Body of pancreas (tissue), 4 donors: ENCODE measurements at places on chromosomes 7 and 10. TPM values are rescaled to one million over a fixed set of nuclear protein-coding genes. Genes with fewer than 3 reads are reported as not detected.
A peak's percentile ranks its signal among the peaks of the same experiment; 100 is the strongest.

The CYP3A7 gene
- not detected for total RNA-seq

The PRKAR2B gene
- total RNA-seq: 44.2 TPM

The ACTL6B gene
- 0.52 TPM for total RNA-seq

The CDNF gene
- total RNA-seq: 1.3 TPM

The PCLO gene
- total RNA-seq: 20.8 TPM

The AVPI1 gene
- total RNA-seq: 5.7 TPM

The SPDYE1 gene
- total RNA-seq: not detected

The TAS2R4 gene
- total RNA-seq: 3.4 TPM

- no peak for DNase-seq
Measured at GRCh38 chr7:114949231-114949630, 27.3 kb downstream of the MDFIC start.

DNA sequence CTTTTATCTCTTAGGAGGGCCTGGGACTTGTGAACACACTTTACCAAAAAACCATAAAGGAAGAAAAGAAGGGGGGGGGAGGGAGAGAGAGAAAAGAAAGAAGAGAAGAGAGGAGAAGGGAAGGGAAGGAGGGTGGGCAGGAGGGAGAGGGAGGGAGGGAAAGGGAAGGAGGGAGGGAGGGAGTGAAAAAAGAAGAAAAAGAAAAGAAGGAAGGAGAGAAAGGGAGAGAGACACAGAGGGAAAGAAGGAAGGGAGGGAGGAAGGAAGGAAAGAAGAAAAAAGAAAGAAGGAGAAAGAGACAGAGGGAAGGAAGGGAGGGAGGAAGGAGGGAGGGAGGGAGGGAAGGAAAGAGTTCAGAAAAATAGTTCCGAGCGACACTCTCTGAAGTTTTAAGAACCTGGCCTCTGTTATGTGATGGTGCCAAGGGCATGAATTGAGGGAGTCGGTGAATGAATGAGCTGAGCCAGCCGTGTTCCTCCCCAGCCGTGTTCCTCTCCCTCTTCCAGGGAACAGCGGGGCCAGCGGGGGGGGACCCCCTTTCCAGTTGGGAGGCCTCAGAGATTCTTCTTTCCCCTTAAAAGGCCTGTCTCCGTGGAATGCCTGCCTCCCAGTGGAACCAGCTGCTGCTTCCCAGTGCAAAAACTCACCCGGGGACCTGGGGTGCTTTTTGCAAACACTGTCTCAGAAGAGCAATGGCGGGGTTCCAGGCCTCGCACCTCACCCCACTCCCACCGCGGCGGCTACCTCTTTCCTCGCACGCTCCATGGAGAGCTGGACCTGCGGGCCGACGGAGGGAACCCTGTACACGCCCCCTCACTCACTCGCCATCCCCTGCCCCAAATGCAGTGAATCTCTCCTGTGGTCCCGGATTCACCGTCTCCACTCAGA, 84.1 kb downstream of the FOXL3 start:
- DNase-seq: no peak

- no peak for DNase-seq
Measured at GRCh38 chr7:107469929-107470328, at the start of gene GPR22. Gene GPR22 (plus strand): TSS chr7:107470057. CDS start chr7:107474061, 4,004 bp downstream.

DNA sequence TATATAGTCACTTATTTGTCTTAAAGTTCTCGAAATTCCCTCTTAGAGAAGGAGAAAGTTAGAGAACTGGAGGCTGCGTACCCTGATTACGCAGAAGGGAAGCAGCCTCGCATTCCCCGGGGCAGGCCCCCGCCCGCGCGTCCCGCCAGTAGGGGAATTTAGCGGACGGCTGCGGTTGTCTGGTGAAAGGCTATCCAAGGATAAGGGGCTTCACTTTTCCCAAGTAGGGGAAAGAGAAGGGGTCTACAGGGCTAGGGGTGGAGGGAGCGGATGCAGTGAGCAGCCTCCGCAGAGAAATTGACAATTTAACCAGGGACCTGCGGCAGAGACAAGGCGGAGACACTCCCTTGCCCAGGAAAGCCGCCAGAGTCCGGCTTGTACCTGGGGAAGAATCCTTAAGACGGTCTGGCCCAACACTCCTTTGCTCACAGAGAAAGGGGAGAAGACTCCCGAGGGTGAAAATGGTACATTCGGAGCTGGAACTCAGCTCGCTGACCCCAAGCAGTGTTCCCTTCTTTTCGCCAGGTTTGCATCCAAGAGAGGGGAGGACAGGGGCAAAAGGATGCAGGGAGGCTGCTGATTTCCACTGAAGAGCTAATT, 994 bp upstream of the MAGI2 start:
- no peak for DNase-seq

DNA sequence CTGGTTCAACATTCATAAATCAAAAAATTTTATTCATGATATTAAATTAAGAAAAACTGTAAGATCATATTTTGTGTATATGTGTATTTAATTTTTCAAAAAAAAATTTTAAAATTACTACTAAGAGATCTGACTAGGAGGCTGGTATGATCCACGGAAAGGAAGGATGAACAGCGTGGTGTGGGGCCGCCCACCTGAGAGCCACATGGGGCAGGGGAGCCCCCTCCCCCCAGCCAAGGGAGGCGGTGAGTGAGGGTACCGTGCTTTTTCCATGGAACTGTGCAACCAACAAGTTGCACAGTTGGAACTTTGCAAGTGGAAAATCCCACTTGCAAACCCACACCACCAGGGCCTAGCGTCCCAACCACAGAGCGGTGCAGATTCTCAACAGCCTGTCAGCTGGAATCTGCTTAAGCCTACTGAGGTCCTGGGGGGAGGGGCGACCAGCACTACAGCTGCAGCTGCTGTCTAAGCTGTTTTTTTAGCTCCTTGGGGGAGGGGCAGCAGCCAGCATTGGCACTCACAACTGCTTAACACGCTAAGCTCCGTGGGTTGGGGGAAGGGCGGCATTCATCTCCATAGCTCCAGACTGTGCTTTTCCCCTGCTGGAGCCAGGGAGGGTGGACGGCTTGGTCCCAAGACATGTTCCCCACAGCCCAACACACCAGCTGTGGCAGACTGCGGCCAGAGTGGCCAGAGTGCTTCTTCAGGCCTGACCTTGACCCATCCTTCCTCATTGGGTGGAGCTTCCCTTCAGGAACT, 94.2 kb upstream of the IGFBP3 start:
- peak; percentile 13 for DNase-seq

DNA sequence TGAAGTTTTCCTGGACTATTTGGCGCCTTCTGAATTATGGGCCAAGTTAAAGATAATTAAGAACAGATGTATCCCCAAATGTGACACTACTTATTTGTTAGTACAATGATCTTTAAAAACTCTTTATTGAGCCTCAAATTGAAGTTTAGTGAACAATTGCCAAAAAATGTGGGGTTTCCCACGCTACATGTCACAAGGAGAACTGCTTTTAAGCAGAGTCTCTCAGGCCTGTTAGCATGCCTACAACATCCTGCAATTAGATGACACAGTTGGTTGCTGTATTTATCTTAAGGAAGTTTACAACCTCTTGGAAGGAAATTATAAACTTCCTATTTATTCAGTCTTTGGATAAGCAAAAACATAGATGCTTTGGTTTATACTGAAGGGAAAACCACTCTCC, 733.0 kb downstream of the TNS3 start:
- no peak for DNase-seq

GRCh38 chr7:43700059-43700501, 29.2 kb downstream of the COA1 start:
- no peak for DNase-seq

- peak; percentile 69 for DNase-seq
Measured at GRCh38 chr7:107044347-107045194, at the start of gene PRKAR2B. Gene PRKAR2B (plus strand): TSS chr7:107044705. CDS start chr7:107044908, 203 bp downstream.

- DNase-seq: no peak
Measured at GRCh38 chr7:156080596-156080995, 268.3 kb upstream of the SHH start.

DNA sequence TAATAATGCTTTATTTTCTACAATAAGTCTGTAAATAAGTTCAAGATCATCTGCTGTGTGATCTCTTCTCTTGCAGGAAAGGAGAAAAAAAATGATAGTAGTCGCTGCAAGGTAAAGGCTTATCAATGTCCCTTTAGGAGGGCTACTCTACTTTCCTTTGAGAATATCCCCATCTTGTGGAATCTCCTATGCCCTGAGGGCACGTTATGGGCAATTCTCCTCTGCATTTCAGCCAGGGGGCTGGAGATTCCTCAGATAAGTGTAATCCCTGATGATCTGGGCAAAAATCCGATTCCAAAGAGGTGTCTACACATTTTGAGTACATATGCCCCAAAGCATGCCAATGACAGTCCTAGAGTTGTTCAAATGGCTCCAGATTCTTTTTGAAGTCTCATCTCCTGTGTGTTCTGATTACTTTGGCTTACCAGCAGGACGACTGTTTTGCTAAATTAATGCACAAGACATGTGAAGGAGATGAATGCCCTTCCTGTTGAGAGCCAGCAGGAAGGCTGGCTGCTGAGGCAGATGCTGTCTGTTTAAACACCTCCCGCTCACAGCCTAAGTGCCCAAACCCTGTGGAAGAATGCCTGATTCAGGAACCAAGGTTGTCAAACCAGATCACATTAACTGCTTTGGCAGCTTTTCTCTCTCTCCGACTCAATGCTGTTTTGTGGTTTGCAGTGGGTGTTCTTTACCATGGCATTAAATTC, 171.2 kb upstream of the COL1A2 start:
- DNase-seq: no peak

- DNase-seq: no peak
Measured at GRCh38 chr7:122572706-122573105, 126.2 kb downstream of the RNF133 start.

DNA sequence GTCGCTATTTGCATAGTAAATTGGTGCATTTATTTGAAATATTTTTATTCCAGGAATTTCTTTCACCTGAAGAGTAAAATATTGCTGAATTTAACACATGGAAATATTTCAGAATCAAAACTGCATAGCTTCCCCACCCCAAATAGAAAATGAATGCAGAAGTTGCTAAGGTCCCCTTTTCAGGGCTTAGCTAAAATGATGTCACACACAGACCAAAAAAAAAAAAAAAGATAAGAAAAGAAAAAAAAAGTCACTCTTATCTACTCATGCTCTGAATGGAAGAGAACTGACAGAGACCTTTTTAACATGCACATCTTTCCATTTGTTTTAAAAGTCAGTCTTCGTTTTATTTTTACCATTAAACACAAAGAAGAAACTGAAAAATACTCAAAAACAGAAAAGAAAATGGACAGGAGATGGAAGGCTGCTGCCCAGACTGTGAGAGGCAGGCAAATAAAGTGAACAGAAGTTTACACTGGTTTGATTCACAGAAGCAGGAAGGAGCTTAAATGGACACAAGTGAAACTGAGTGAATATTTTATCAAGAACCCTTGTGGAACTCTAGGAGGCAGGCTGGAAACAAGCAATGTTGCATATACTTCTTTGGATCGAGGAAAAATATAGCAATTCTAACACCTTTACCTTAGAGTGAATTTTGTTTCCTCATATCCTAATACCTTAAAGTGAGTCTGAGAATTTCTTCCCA, 32.0 kb downstream of the PSMC2 start:
- no peak for DNase-seq

DNA sequence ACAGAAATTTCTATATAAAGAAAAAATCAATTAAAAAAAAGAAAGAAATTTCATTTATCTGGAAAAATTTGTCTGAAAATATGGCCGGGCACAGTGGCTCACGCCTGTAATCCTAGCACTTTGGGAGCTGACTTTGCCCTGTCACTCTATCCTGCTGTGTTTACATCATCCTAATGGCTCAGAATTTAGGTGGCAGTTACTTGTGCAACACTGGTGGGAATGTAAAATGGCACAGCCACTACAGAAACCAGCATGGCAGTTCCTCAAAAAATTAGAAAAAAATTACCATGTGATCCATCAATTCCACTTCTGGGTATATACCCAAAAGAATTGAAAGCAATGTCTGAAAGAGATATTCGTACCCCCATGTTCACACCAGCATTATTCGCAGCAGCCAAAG, 405.2 kb upstream of the AUTS2 start:
- no peak for DNase-seq

GRCh38 chr10:71739358-71739900, 19.9 kb upstream of the C10orf105 start:
- DNase-seq: no peak
